Fibroblast of skin of abdomen (primary cell): ENCODE measurements at places on chromosomes 5 and 9.

DNA sequence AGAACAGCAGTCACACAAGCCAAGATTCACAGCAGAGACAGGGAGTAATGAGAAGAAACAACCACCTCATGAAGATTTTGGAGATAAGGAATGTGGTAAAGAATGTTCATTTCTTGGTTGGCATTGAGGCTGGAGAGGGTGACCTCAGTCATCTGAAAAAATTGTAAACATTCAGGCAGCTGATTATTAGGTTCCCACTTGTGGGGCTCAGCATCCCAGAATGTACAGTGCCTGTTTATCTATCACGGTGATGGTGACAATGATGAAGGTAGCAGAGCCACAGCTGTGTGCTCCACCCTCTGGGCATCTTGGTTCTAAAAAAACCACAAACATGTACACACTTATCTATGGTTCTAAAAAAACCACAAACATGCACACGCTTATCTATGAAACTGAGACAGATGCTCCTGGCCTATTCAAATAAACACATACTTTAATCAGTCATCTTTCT, 143.9 kb upstream of the MOCS2 start:
- DNase-seq, result peak; percentile 69

DNA sequence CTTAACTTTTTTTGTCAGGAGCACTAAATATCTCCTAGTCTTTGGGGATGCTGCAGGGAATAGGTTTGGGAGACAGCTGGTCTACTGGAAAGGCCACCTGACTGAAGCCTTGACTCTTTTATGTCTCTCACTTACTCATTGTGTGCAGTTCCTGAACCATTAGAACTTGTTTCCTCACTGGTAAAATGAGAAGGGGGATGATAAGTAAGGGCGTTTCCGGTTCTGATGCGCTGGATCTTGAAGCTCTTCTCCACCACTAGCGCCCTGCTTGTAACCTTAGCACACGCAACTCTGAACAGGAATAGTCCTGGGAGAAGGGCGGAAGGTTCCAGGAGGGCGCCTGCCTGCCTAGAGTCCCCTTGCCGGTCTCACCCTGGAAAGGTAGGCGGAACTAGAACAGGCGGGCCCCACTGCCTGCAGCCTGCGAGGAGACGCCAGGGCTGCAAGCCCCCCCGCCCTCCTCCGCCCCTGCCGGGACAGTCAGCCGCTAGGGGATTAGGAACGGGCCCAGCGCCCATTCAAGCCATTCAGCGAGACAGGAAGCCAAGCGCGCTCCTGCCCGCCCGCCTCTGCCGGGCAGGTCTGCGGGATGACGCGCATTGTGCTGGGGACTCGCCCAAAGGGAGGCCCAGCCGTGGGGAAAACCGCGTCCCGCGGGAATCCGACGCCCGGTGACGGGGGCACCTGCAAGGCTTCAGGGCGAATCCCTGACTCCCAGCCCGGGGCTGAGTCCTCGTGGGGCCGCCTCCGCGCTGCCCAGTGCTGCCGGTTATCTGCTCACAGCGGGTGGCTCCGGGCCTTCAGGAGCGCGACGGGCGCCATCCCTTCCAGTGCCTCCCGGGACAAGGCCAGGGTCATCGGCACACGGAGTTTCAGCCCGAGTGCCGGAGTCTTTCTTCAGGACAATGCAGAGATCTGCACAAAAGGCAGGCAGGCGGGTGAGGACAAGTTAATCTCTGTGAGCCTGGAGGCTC, 44.0 kb upstream of the XPA start:
- peak; percentile 47 for DNase-seq

DNA sequence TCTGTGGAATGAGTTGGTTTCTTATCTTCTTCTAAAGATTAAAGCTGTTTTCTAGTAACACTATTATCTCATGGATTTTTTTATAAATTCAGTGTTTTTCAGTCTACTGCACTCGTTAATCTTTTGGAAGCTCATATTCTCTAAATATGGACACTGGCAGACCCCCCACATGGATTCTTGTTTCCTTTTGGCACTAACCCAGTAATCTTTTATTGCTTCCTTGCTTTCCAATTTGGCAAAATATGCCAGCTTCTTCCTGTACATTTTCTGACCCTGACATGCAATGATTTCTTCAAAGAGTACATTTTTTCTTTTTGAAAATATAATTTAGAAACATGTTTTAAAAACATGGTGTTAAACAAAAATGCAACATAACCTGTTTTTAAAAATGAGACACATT, 474.2 kb upstream of the FTMT start:
- DNase-seq, result no peak

DNA sequence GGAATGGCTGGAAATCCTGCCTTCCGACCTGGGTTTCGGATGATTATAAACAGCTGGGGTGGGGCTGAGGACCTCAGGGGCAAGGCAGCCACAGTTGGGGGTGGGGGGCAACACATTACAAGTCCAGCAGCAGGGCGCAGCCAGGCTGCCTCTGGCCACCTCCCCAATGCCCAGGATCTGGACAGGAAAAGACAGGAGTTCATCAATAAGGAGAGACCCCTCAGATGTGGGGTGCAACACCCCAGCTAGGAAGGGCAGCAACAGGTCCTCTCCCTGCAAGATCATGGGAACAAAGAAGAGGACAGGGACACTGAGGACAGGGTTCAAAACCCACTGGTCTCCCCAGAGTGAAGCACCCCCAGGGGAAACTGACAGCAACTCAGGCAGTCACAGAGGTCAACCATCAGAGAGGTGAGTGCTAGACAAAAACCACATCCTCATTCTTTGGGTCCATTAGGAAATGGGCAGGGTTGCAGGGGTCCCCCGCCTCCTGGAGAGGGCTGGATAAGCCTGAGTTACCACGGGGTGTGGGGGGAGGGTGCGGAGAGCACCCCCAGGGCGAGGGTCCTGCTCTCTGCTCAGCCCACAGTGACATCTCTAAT, 33.5 kb downstream of the SEMA4D start:
- no peak for DNase-seq

DNA sequence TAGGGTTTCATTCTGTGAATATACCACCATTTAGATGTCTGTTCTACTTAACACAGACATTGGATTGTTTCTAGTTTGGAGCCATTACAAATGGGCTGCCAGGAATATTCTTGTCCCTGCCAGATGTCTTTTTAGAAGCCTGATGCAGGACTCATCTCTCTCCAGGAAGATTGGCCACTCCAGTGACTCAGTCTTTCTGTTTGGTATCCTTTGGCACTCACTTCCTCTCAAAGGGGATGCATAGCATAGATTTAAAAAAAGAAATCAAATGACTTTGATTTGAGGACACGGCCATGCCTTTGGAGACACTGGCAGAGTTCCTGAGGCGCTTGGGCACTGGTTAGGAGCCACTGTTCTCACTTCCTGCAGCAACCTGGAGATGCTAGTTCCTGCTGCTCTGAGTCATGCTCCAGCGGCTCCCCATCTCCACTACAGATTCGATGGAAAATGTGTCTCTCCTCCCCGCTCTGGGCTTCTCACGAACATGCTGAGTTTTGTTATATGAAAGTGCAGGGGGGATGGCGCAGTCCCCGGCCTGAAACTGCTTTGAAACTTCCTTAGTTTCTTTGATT, 3.5 kb upstream of the ZNF366 start:
- peak; percentile 92 for DNase-seq

- DNase-seq, result no peak
Observed at GRCh38 chr5:128984480-128984879, 19.2 kb downstream of the SLC27A6 start.
